ENCODE measurements at places on chromosomes 5 and 9.

- no peak for DNase-seq
Observed at GRCh38 chr9:26956860-26957233, 635 bp downstream of the IFT74 start.

DNA sequence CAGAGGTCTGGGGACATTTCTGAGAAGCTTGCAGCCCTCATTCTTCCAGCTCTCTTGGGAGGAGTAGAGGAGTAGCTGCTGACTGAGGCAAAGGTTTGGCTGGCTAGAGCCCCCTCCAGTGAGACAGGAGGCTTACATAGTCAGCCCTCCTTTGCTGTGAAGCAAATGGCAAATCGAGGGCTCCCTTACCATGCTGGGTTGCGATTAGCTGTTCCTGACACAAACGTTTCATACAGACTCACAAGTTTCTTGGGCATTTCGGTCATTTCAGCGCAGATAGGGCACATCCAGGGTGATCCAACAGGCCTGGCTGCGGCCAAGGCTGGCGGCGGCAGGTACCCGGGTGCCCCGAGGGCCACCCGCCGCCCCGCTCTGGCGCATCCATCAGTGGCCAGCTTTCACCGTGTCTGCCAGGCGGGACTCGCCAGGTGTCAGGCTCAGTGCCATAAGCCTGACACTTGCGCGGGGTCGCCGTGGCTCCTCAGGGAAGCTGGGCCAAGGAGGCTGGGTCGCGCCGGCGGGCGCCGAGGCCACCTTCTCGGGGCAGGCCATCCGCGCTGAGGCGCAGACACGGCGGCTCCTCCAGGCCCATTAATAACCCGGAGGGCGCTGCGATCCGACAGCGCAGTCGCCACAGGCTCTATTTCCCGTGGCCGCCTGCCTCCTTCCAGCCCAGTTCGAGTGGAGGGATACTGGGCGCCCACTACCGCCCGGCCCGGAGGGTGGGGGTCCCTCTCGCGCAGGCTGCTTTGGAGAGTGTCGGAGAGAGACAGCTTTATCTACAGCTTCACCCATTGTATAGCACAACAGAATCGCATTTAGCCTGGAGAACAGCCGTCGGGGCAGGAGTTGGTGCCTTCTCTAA, 9.1 kb downstream of the PRDM6 start:
- DNase-seq: no peak

DNA sequence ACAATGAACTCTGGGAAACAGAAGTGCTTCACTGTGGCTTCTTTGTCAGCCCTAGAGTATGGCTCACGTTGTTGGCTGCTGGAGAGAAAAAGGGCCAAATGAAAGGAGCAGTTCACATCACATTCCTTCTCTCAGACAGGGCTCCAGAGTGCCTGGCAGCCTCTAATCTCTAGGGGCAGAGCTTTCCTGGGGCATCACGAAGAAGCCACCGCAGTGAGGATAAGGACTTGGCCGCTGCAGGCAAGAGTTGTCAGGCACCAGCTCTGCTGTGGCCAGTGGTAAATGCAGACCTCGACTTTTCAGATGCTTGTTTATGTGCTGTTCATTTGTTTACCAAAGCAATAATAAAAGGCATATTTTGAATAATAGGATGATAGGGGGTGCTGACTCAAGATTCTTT, 227.2 kb downstream of the ICE1 start:
- no peak for DNase-seq

- no peak for DNase-seq
Observed at GRCh38 chr9:130627896-130628792, 36.2 kb upstream of the PRDM12 start.

DNA sequence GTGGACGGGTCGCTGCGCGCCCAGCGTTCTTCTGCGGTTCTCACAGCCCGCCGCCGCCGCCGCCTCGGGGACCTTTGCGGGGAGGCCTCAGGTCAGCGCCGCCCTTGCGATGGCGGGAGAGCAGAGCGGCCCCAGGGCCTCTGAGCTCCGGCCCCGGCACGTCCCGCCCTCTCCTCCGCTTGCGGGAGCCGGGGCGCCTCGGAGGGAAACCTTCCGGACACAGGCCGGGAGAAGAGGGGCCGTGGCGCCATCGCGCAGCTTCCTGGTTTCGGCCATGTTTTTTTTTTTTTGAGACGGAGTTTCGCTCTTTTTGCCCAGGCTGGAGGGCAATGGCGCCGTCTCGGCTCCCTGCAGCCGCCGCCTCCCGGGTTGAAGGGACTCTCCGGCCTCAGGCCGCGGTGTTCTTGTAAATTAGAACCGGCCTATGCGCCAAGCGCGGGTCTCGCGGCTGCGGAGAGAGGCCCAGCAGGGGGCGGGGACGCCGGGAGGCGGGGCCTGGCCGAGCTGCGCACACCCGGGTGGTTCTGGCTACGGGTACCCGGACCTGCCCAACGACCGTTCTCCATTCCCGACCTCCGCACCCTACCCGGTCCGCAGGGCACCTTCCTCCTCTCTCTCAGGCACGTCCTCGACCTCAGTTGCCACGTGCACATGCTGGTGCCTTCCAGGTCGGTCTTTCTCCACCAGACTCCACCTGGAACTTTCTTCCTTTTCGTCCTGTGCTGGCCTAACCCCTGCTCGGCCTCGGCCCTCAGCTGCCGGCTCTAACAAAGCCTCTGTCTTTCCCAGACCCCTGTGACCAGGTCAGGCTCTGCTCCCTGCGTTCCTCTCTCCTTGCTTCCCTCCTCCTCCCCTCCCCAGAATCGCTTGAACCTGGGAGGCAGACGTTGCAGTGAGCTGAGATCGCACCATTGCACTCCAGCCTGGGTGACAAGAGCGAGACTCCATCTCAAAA, 28.8 kb upstream of the MGAT1 start:
- DNase-seq: peak; percentile 73

DNA sequence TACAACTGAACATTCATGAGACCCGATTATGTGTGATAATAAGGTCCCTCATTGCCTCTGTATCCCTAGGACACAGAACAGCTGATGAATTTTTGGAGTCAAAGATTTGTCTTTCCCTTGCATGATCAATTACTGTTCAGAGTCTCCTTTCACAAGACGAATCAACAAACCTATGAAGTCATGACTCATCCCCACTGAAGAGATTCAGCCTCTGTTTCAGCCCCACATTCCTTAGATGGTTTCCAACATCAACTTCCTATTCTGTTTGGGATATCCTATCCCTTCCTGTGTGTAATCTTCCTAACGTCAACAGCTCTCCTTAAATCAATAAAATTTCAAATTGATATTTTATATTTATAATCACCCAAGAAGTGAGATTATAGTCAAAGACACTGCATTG, 199.0 kb downstream of the DNAH5 start:
- DNase-seq: no peak

DNA sequence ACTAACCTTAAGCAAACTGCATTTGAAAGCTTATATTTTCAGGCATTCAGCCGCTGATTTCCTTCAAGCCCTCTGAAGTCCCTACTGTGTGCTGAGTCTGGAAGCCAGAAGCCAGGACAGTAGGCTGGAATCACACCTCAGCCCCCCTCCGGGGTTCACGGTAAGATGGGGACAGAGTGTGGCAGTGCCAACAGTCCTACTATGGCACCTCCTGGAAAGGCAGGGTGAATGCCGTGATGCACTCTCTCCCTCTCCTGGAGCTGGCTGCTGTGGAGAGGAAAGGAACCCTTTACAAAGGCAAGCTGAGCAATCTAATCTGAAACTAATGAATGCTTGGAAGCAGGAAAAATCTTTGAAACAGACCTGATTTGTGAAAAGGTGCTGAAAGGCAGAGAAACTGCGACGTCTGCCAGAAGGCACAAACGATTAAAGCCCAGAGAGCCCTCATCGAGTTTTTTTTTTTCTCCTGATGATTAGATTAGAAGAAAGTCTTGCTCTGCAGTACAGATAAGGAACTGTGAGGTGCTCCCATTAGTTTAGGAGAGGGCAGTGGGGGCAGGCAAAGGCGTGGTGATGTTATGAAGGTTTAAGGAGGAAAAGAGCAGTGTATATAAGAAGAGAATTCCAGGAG, 21.0 kb downstream of the ANKH start:
- DNase-seq: no peak

- DNase-seq: no peak
Observed at GRCh38 chr5:151600069-151600665, 9.0 kb upstream of the FAT2 start.

DNA sequence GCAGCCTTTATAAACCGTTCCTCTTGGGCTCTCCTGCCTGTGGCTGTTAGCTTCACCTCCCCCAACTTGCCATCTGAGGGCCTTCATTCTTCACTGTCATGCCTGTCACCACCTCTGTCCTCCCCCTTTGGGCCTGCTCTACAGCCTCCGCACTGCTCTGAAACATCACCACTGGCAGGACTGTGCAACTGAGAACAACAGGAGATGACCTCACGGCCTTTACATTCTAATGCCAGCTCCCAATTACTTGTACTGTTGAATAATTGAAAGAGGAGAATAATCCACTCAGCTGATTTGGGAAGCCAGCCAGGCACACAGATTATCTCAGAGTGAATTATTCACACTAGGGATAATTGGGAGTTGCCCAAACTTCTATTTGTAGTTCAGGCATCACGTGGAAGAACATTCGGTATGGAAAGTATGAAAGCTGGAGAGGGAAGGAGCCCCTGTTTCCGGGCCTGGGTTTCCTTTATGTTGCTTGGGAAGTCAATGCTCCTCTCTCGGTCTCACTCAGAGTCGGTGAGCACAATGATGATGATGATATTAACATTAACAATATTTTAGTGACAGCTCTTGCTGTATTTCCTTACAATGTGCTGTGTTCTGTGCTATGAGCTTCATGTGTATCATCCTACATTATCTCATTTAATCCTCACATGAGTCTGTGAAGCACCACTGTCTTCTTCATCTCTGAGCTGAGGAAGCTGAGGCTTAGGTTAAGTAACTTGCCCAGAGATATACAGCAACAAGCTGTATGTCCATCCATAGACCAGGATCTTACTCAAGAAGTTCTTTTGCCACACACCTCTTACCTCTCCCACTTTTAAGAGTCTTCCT, 99.3 kb upstream of the LRRTM2 start:
- no peak for DNase-seq

GRCh38 chr9:134381671-134382516, 55.6 kb downstream of the RXRA start:
- no peak for DNase-seq

DNA sequence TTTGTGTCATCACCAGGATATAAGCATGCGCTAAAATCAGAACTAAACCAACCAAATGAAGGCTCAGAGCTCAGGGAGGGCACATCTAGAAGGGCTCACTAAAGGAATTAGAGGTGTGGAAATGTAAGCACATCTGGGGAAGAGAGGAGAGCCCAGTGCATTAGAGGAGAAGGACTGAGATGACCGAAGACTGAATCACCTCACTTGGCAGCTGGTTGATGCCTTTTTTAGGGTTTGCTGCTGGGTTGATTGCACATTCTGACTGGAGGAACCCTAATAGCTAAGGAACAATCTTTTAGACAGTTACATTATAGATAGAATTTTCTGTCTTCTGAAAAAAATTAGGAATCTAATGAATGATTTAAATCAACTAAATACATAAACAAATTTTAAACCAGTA, 8.2 kb upstream of the IFNA21 start:
- DNase-seq: no peak

DNA sequence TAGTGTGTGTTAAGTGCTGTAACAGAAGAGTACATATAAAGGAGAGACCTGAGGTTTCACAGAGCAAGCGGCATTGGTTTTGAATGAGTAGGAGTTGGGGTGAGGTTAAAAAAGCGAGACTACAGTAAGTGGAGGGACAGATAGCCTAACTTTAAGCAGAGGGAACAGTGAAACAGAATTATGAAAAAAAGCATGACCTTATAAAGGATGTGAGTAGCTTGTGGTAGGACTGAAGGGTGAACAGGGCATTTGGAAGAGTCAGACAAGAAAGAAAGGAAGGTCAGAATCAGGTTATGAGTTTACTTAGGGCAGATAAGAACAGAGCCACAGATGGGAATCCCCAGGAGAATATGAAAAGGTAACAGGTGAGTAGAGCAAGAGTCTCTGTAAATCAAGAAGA, 22.5 kb downstream of the MSANTD3 start:
- no peak for DNase-seq

DNA sequence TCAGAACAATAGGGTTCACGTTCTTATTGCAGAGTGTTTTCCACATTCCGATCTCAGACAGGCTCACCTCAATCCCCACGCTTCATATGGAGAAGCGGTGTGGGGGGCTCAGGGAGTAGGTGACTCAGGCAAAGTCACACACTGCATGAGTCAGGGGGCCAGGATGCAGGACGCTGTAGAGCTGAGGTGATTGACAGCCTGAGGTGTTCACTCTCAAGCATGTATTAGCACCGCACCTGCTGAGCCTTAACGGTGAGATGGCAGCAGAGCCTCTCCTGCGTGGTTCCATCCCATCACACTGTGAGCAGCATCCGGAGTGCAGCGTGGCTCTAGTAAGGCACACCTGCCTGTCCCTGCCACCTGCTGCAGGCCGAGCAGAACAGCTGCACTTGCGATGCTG, 194.0 kb downstream of the IRX2 start:
- no peak for DNase-seq

- no peak for DNase-seq
Observed at GRCh38 chr9:93100276-93100636, 4.2 kb downstream of the CARD19 start.

DNA sequence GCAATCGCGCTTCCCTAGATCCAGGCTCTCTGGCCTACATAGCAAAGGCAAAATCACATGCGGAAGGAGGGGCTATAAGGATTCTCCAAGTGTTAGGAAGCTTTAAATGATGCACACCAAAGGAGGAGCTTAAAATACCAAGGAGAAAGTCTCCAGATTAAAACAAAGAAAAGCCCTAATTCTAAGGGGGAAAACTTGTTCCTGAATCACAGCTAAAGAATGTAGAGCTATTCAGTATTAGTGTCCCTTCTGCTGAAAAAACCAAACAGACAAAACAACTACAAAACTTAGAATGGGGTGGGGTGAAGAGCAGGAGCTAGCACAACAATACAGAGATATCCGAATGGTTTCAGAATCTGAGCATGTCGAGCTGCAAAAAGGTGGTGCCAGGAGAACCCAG, 213.7 kb downstream of the DCP2 start:
- no peak for DNase-seq

GRCh38 chr5:153209687-153210086, 280.8 kb upstream of the GRIA1 start:
- no peak for DNase-seq

- DNase-seq: no peak
Observed at GRCh38 chr5:5217371-5217770, 77.2 kb downstream of the ADAMTS16 start.

GRCh38 chr5:129141696-129142095, 47.1 kb downstream of the ISOC1 start:
- DNase-seq: no peak

DNA sequence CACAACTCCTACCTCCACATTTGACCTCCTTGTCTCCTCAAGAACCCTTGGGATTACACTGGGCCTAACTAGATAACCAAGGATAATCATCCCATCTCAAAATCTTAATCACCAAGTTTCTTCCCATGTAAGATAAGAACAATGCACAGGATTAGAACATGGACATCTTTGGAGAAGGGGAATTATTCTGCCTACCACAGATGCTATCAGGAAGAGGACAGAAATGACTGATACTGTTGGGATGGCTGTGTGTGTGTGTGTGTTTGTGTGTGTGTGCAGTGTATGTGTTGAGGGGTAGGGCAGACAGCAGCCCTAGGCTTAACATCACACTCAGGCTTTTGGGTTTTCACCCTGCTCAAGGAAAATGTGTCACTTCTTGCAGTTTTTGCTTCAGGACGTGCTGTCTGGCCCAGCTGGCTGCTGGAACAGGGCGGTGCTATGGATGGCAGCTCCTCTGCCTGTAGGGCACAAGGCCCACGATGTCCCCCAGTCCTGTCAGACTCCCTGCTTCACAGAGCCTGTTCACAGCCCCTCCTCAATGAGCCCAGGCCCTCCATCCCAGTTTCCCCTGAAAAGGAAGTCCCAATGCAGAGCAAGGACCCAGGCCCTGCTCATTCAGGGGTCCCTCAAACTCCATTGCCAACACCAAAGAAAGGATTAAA, 7.7 kb downstream of the CA9 start:
- DNase-seq: no peak
